ENCODE measurements at places on chromosomes 3 and 15.

- no peak for DNase-seq
These were observed 29.9 kb upstream of the TTC14 start for GRCh38 chr3:180571831-180572598.

DNA sequence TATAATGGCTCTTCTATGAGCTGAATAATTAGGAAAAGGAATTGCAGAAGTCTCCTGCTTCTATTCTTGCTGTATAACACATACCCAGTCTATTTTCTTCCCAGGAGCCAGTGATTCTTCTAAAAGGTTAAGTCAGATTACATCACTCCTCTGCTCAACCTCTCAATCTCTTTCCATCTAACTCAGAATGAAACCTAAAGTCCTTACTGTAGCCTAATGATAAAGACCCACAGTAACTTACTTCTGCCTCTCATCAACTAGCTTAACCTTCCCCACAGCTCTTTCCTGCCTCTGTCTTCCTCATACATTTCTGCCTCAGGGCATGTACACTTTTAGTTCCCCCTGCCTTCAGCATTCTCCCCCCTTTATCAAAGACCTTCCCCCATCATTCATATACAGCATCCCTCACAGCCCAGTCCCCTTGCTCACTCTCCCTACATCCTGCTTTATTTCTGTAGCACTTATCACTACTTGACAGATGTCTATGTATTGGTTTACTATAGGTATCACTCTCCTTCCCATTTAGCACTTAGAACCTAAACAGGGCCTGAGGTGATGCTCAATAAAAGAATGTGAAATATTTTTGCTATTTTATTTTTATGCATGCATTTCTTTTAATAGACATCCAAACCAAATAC, 28.5 kb upstream of the CMTM6 start:
- no peak for DNase-seq

- no peak for DNase-seq
These were observed 22.8 kb upstream of the ALDH1A3 start for GRCh38 chr15:100856867-100857266.

GRCh38 chr3:192033246-192033645, 572.3 kb downstream of the PYDC2 start:
- no peak for DNase-seq

GRCh38 chr3:172624999-172625398, 85.9 kb downstream of the NCEH1 start:
- no peak for DNase-seq

DNA sequence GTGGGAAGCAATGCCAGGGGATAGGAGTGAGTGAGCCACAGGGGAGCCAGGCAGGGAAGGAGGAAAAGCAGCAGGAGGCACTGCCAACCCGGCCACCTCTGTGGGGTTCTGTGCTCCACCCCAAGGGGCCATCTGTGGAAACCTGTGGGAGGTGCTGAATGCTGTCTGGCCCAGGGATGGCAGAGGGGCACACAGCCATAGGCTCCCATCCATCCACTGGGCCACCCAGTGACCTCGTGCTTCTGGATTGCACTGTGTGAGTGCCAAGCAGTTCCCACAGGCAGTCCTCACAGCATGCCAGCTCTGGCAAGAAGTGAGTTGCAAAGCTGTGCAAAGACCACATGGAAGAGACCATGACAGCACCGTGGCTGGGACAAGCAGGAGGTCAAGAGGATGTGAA, 27.5 kb downstream of the DNAJB8 start:
- DNase-seq: no peak

- DNase-seq: no peak
These were observed 31.6 kb upstream of the PDE8A start for GRCh38 chr15:84949845-84950569.

DNA sequence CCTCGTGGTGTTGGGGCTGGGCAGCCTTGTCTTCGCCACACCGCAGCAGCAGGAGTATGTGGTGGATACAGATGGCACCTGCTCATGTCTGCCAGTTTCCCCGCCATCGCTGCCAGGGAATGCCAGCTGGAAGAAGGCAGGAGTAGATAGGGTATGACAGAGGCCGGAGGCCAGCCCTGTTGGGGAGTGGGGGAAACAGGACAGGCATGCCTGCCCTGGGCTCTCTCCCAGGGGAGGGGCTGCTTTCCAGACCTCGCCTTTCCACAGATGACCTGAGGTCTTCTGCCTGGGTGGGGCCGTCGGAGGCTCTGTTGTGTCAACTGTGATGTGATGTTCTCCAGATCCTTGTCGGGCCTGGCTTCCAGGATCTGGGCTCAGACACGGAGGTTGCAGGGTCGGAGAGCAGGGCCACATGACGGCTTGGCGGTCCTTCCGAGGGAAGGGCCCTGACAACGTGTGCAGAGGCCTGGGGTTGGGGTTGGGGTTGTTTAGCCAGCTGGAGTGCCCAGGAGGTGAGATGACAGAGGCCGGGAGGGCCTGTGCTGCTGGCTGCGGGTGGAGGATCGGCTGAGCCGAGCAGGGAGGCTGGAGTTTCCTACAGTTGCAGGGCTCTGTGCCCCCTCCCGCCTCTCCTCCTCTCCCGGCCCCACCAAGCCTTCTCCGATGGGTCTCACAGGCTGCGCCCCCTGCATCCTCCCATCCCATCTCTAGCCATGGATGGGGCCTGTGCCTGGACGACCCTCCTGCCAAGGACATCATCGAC, 102.0 kb downstream of the TBC1D2B start:
- no peak for DNase-seq

DNA sequence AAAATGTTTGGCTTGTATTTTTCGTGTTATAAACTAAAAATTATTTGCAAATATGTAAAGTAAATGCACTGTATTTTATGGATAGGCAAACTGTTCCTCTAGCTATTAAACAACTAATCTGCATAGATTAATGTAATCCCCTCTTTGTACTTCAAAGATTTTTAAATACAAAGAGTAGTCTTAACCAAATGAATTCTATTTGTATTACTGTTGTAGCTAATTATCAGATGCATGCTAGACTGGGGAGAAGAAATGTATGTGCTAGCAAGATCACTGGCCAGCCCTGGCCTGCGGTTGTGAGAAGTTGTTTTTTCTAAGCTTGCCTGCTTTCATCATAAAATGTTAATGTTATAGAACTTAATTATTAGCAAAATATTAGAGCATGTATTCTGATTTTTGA, 92.6 kb downstream of the STT3B start:
- DNase-seq: no peak

DNA sequence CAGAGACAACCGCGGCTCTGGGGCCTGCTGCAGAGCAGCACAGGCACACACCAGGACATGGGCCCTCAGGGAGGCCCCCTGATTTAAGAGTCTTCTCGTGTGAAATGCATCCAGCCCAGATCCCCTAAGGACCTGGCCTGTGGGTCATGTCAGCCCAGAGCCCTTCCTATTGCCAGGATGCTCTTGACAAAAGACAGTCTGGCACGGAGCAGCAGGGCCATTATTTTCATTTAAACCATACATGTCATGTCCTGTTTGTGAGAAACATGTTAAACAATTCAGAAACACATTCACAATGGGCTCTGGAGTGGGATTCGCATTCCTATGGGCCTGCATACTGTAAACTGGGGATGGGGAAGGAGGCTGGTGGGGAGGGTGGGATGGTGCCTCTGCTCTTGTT, 367.4 kb upstream of the WNT5A start:
- no peak for DNase-seq

DNA sequence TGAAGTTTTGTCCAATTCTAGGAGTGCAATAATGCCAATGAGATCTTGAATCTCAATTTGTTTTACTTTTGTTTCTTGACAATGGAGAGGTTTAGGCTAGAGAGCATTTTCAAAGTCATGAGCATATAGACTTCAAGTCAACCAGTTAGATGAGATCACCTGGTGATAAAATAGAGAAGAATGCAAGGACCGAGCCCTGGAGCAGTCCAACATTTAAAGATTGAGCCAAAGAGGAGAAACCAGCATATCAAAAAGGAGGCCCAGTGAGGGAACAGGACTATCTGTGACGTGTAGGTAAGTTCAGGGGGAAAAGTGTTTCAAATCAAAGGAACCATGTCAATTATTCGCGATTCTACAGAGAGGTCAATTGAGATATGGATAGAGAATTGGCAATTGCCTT, 1.7 kb upstream of the PIAS1 start:
- no peak for DNase-seq

- no peak for DNase-seq
These were observed 15.7 kb downstream of the CIDEC start for GRCh38 chr3:9864200-9864927.

DNA sequence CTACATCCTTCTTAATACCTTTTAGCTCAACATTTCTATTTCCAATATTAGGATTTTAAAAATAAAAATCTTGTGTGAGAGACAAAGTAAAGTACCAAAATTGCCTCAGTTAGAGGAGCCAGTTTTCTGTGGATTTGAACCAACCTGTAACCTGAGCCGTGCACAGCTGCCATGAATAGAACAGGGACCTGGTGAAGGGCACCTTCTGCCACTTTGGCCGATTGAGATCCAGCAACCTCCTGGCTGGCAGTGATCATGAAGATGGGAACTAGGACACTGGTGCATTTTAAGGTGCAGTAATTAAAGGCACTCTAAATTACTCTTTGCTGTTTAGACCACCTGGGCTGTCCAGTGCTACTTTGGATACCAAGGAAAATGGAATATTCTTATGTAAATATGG, 34.3 kb upstream of the TRAK1 start:
- no peak for DNase-seq

GRCh38 chr15:81511138-81511537, 137.1 kb upstream of the TMC3 start:
- no peak for DNase-seq

DNA sequence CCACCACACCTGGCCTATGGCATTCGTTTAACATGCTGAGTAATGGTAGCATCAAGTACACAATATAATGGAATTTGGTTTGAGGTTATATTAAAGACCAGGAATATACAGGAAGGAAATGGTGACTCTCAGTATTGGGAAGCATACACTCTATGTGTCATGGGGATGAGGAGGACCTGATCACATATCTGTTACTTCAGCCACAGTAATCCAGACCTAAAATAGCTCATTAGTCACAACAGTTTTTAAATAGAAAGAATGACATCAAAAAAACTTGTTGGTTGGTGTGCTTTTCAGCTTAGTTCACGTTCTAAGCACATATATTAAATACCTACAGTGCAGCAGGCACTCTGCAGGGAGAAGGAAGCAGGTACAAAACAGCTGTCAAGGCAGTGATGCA, 52.5 kb upstream of the ATP2C1 start:
- no peak for DNase-seq

DNA sequence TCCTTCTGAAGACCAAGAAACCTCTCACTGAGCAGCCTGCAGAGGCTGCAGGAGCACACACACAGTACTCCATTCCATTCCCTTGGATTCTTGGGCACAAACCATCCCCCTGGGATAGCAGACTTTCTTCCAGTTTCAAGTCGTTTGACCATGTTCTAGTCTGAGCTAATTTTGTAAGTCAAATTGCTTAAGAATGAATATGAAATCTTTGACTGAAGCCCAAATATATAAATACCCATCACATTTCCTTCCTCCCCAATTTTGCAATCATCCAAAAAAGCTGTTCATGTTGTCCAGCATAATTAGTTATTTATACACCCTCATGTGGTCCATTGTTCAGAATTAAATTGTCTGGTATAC, 231.2 kb upstream of the TPRG1 start:
- DNase-seq: no peak

- no peak for DNase-seq
These were observed 286.6 kb downstream of the PTPRG start for GRCh38 chr3:61847784-61848462.

GRCh38 chr3:99635348-99635747, 3.0 kb upstream of the COL8A1 start:
- no peak for DNase-seq

DNA sequence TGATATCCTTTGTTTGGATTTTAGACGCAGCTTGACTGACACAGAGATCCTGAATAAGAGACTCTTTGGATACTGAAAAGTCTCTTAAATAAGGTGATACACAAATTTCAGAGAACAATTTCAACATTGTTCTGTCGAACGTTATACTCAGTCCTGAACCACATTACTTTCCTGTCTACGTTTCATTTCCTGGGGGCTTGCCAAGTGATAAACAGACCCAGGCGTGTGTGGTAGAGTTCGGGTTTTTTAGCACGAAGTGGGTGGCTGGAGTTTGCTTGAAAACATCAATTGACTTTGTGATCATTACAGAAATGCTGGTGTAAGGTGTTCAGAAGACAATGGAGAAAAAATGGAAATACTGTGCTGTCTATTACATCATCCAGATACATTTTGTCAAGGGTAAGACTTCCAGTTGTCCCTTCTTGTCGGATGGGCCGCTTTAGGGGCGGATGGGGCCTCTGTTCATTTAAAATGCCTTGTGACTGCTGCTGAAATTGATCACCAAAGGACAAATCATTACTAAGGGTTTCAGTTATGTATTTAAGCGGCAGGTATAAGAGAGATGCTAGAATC, at the start of gene CD96:
TSS of gene CD96 (plus strand) at position 287 of the 573 bp plus-strand sequence. CDS start at position 339, 52 bp downstream.
- DNase-seq: peak; percentile 89

GRCh38 chr3:52253314-52254304, 8.1 kb downstream of the PPM1M start:
- DNase-seq: peak; percentile 93

GRCh38 chr3:71491154-71491752, 92.3 kb downstream of the FOXP1 start:
- DNase-seq: peak; percentile 24

DNA sequence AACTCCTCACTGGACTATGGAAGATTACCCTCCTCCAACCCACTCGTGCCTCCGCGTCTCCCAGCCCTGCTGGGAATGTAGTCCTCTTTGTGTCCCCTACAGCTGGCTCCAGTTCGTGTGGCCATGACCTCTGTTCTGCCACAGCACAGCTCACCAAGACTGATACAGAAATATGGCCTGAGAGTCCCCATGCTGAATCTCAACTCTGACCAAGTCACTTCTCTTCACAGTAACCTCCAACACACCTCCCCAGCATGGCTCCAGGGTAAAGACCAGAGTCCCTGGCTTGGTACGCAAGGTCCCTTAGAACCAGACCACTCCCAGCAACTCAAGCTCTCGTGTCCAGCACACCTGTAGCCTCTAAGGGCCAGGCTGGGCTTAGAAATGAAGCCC, 2.3 kb upstream of the COL7A1 start:
- no peak for DNase-seq

GRCh38 chr15:46117071-46117470, 482.2 kb downstream of the SQOR start:
- no peak for DNase-seq

- DNase-seq: no peak
These were observed 20.3 kb upstream of the PTPN9 start for GRCh38 chr15:75599401-75599800.

DNA sequence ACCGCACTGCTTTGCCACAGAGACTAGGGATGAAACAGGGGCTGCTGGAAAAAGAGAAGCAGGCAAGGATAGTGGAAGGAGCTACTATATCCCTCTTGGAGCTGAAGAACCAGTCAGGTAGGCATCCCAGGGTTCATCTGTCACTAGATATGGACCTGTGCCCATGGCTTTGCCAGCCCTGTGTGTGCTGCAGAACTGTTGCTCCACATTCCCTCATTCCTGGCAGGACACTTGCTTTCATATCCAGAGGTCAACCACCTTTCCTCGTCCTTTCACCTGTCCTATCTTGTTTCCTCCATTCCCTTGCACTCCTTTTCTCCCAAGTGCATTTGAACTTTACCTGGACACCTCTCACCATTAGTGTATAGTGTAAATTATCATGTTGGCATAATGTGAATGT, 12.0 kb downstream of the SNRK start:
- no peak for DNase-seq
